ENCODE measurements at places on chromosomes 12 and 14.

DNA sequence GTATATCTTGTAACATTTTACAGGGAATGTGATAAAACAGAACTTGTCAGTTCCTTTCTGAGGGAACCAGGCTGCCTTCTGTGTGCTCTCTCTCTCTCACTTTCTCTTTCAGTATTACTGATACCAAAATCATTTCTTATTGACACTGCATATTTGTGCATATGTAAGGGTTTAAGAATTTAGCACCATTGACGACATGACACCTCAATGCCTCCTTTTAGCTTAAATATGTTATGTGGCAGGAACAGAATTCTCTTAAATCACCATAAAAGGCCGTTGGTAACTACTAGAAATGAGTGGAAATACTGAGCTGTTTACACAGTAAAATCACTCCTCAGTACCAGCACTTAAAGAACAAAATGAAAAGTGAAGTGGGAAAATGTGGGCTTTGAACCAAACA lies 457.7 kb upstream of the SYT1 start:
- no peak for DNase-seq

- DNase-seq: no peak
Observed at GRCh38 chr14:101559250-101559623, 2.1 kb upstream of the DIO3 start.

DNA sequence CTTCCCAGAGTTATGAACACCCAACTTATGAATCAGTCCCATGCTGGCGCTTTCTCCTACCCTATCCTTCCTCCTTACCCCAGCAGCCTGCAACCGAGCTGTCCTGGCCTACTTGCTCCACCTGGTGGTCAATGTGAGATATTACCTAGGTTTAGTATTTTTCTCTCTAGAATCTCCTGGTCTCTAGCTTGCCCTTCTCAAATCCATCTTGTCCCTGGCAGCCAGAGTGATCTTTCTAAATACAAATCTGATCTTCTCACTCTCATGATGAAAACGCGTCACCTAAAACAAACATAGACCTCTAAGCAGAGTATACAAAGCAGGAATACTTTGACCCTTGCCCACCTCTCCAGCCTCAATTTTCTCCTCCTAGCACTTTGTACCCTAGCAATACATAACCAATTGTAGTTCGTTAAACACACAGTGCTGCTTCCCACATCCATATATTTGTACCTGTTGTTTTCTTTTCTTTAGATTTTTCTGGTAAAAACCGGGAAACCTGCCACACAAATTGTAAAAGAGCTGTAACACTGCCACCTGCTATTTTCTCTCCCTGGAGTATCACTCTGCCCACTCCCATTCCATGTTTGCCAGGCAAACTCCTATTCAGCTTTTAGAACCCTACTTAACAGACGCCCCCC lies 20.0 kb upstream of the TCP11L2 start:
- peak; percentile 32 for DNase-seq

DNA sequence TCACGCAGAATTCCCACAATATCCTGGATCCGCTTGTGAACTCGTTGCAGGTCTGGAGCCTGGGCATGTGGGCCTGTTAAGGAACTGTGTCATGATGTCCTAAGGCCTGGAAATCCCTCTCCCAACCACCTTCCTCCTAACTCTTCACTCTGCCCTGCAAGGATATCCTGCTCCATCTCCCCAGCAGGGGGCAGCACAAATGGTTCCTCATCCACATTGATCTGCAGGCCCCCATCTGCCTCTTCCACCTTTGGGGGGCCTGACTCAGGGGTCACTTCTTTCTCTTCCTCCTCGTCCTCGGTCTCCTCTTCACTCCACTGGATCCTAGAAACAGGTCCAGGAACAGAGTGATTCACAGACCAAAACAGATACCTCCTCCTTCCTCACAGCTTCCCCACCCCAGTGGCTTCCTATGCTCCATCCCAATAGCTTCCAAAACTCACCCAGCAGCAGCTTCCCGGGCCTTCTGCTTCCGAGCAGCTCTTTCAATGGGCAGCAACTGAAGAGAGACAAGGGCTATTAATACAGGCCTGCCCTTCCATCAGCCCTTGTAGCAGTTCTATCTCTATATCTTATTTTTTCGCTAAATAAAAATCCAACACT lies 4.5 kb downstream of the NOP2 start:
- DNase-seq: peak; percentile 15

- peak; percentile 18 for DNase-seq
Observed at GRCh38 chr12:23949348-23950209, at the start of gene SOX5. SOX5 (minus strand) TSS chr12:23949670; CDS start chr12:23949601, 69 bp downstream.

DNA sequence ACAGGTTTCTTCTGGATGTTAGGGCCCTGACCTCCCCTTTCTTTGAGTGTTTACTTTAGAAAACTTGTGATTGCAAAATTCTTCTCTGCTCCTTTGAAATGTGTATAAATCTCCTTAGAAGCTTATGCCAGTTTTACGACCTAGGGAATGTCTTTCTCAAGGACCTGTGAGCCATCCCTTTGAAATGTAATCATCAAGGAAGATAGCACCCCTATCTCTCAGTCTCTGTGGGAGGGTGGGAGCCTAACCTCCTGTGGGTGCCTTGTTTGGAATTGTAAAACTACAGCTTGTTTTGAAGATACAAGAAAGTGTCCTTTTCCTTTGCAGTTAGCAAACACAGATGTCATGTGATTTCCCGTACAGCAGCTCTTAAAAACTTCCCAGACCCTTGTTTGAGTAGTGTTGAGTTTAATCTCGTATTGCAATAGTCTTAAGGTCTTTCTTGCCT lies 3.3 kb downstream of the OR10AD1 start:
- no peak for DNase-seq

- DNase-seq: no peak
Observed at GRCh38 chr12:48750215-48750614, 33.7 kb upstream of the CCNT1 start.

GRCh38 chr12:7303230-7303629 lies 642 bp upstream of the ACSM4 start:
- DNase-seq: no peak
